MV-4-11 (cell line): ENCODE measurements at places on chromosomes 2 and 18.
A peak's percentile ranks its signal among the peaks of the same experiment; 100 is the strongest.

GRCh38 chr2:138572318-138572717 lies 70.7 kb downstream of the SPOPL start:
- DNase-seq, result no peak

DNA sequence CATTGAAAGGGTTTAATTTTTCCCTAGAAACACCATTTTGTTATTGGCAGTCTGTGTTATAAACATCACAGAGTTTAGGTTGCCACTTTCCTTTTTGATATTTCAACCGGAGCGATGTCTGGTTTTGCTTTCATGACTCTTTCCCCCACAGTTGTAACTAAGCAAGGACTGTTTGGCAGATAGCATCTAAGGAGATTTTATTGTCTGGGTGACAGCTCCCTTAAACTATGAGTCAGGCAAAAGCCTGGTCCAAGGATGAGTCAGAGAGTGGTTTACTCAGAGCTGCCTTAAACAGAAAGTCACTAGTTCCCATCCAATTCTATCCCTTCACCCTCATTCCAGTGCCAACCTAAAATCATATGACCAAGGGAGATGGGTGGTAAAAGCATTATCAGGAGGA lies 341.6 kb upstream of the VWC2L start:
- peak; percentile 47 for DNase-seq

DNA sequence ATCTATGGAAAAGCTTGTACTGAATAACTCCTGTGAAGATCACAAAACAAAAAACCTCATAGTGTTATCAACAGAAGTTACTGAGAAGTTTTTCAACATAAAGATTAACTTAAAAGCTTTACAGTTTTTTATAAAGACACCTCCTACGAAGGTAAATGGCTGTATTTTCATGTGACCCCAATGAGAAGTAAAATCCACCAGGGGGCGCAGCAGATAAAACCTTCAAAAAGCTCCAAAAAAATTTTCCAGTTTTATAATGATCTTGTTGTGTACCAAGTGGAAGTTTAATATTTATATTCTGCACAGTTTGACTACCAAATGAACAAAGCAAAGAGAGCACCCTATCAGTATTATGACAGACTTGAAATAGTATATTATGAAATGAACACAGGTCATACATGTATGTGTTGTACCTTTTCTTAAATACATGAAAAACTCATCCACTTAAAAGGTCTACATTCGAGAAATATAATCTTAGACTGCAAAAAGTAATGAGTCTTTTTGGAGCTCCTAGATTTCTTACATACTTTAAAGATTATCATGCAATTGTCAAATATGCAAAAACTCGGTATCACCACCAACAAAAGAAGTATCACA lies 38.5 kb downstream of the PNO1 start:
- DNase-seq, result peak; percentile 15

GRCh38 chr2:26634636-26635230 lies 6.4 kb downstream of the CIB4 start:
- DNase-seq, result no peak

DNA sequence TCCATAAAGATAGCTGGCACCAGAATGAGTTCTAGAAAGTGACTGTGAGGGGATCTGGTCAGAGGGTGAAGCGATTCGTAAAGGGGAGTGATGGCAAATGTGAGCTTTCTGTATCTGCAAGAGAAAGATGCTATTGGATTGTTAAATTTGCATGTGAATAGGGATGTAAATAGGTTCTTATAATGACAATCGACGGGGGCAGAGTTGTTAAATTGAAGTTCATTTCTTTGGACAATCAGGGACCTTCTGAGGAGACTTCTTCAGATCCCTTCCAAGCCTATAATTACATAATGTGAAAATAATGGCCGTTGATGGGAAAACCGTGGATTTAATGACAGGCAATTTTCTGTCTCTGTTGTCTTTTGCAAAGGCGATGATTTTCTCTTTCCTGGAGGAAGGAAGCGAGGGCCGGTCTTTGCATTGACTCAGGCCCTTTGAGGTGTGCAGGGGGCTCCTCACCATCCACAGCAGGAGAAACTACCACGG lies 52.2 kb upstream of the TMEM18 start:
- DNase-seq, result no peak

- DNase-seq, result no peak
These were observed 189.0 kb downstream of the PRKCE start for GRCh38 chr2:45840481-45840880.

DNA sequence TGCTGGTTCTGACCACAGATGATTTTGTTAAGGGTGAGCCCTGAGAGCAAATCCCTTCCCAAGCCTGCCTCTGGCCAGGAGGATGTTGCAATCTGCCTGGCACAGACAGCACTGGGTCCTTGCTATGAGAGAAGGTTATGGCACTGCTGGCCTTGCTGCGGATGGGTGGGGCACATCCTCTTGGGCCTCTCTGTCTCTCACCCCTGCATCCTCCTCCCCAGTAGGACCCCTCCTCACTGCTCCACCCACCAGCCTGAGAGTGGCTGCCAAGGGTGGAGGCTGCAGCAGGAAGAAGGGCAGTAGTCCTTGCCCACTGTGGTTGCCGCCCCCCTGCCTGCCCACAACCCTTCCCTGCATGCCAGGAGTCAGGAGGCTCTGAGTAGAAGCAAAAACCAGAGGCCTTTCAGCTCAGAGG lies 180.9 kb downstream of the ZBTB7C start:
- peak; percentile 9 for DNase-seq

DNA sequence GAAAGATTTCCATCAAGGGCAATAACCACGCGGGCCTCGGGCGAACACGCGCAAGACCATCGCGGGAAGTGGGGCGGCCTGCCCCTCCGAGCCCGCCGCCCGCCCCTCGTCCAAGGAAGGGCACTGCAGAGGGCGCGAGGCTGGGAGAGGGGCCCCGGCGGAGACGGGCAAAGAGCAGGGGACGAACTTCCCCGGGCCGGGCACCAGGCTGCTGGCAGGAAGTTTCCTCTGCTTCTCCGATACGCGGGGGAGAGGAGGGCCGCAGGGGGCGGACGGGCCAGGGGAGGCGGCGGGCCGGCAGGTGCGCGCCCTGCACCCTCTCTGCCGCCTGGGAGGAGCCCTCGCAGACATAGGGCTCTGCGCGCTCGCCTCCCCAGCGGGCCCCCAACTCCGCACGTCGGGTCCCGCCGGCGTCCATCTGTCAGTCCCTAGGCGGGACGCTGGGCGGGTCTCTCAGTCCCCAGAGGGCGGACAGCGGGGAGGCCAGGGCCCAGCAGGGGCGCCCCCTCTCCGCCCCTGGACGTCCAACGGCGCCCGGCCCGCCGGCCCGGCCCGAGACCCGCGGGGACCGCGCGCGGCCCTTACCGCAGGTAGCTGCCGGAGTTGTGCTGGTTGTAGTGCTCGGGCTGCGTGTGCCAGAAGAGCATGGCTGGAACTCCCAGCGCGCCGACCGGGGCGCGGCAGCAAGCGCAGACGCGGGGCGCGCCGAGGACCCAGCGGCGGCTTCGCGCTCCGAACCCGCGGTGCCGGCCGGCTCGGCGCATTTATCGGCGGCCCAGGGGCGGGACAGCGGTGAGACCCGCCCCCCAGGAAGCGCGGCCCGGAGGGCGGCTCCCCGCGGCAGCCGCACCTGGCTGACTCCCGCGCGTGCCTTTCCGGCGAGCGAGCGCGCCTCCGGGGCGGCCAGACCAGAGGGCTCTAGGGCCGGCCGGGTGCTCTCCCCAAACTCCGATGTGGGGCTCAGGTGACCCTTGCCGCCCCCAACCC lies at the start of gene TFCP2L1:
TSS of gene TFCP2L1 (minus strand) at position 740 of the 987 bp plus-strand sequence. CDS start at position 647, 93 bp downstream.
- DNase-seq, result no peak

- peak; percentile 73 for DNase-seq
These were observed 169.4 kb downstream of the NEDD4L start for GRCh38 chr18:58213440-58213839.

DNA sequence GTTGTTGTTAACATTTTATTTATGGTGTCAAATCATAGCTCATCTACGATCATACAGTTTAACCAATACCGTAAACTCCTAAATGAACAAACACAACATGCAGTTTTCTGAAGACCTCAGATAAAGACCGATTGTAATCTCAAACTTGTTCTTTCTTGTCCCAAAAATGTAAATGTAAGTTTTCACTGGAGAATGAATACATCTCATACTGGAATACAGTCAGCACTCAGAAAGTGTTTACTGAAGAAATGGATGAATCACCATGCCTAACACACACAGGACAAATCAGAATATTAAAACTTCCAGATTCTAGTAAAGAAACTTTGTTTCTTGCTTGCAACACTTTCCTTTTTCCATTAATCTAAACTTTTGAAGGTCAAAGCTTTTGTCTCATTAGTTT lies 380.5 kb downstream of the DLGAP1 start:
- DNase-seq, result no peak

- DNase-seq, result no peak
These were observed 29.4 kb downstream of the SIX3 start for GRCh38 chr2:44970846-44971450.

- peak; percentile 9 for DNase-seq
These were observed 30.0 kb downstream of the ZNF638 start for GRCh38 chr2:71361631-71362030.
